ENCODE measurements at places on chromosomes 5 and 9. TPM values are rescaled to one million over a fixed set of nuclear protein-coding genes. Genes with fewer than 3 reads are reported as not detected.

Gene ACTBL2
- 0.03 TPM for polyA plus RNA-seq

- no peak for DNase-seq
- no peaks in the 10 kb centered on the region for H3K4me1 ChIP-seq
These were observed 865.0 kb downstream of the NR2F1-AS1 start for GRCh38 chr5:92715946-92716520.

DNA sequence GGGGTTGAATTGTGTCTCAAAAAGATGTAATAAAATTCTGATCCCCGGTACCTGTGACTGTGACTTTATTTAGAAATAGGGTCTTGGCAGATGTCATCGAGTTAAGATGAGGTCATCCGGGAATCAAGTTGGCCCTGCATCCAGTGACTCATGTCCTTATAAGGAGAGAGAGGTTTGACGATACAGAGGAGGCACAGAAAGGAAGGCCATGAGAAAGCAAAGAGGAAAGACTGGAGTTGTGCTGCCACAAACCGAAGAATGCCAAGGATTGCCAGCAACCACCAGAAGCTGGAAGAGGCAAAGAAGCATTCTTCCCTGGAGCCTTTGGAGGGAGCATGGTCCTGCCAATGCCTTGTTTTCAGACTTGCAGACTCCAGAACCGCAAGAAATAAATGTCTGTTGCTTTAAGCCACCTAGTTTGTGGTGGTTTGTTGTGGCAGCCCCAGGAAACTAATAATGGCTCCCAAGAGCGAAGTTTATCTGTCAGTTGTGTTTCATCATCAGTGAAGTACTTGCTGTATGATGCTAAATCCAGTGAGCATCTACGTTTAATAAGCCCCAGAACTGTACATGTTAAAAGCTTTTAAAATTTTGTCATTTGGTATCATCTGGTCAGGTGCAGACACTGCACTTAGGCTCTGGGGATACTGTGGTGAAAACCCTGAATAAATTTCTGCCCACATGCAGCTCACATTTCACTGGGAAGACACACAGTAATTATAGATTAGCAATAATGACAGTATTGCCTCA, 114.8 kb downstream of the TLE4 start:
- H3K27me3 ChIP-seq = no peaks in the 10 kb centered on the region
- H3K4me1 ChIP-seq = peaks cover 12% of the 10 kb centered on the region
- peak overlapping the region; percentile 75 for H3K27ac ChIP-seq

GRCh38 chr5:149094996-149095395, 32.1 kb upstream of the SH3TC2 start:
- H3K36me3 ChIP-seq = no peaks in the 10 kb centered on the region
- H3K27ac ChIP-seq = no peak overlapping the region
- no peak for DNase-seq
- no peaks in the 10 kb centered on the region for H3K27me3 ChIP-seq
- H3K4me1 ChIP-seq = no peaks in the 10 kb centered on the region

All from fibroblast of lung (primary cell).